HAP-1 (cell line): ENCODE measurements at places on chromosomes 5 and 9.

GRCh38 chr5:80865551-80865950 is 94.6 kb upstream of the RASGRF2 start:
- no peak for DNase-seq

- DNase-seq = no peak
Observed at GRCh38 chr9:76707510-76707909, 56.7 kb upstream of the PCA3 start.

DNA sequence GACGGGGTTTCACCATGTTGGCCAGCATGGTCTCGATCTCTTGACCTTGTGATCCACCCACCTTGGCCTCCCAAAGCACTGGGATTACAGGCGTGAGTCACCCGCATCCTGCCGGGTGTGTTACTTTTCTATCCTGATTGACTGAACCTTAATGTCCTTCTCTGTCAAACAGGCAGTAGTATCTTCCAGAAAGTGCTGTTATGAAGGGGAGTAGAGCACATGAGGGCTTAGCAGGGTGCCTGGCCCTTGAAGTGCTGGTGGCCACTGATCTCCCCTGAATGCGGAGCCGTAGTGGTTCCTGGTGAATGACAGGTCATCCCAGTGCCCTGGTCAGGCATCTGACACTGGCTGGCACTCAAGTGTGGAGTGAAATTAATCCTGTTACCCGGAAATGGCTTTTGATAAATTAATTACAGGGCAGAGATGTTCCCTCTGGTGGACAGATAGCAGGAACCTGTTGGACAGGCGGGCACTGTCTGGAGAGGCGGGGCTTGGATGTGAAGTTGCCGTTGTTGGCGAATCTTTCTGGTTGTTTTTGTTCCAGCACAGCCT is 28.4 kb downstream of the PRRC2B start:
- DNase-seq = no peak

- DNase-seq = no peak
Observed at GRCh38 chr9:72509635-72510034, 11.8 kb upstream of the TMC1 start.

- DNase-seq = no peak
Observed at GRCh38 chr5:79851391-79851863, 139.6 kb downstream of the MTX3 start.

- no peak for DNase-seq
Observed at GRCh38 chr9:99722877-99723276, 98.8 kb upstream of the NR4A3 start.

GRCh38 chr5:112142769-112143270 is 276.3 kb downstream of the EPB41L4A start:
- no peak for DNase-seq

- no peak for DNase-seq
Observed at GRCh38 chr5:168404365-168404764, 81.9 kb upstream of the RARS1 start.

DNA sequence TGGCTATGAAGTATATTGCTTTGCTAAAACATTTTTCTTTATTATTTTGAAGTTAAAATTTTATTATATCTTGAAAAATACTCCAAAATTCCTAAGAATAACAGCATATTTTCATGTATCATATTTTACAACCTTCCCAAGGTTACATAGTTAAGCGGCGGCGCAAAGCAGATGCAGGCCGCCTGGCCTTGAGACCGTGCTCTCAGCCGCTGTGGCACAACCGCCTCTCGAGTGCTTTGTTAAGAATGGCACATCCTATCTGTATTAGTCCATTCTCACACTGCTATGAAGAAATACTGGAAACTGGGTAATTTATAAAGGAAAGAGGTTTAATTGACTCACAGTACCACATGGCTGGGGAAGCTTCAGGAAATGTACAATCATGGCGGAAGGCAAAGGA is 228.8 kb downstream of the ARRDC3 start:
- DNase-seq = no peak

DNA sequence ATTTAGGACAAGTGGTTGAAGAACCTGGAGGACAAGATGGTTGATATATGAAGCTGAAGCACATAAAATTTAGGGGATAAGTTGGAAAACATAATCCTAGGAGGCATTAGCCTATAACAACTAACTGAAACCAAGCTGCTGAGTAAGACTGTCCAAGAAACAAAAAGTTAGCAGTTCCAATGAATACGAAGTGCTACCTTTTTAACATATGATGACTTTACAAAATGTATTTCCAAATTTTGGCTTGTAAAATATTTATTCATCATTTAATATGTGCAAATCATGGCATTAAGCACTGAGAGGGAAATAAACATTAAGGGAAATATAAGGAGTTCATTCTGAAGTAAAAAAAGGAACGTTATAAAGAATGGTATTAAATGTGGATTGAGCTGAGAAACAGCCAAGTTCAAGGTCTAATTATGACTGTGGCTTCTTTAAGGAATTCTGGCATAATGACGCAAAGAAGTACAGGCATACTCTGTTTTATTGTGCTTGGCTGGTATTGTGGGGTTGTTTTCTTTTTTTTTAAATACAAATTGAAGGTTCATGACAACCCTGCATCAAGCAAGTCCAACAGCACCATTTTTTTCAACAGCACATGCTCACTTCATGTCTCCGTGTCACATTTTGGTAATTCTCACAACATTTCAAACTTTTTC is 7.7 kb downstream of the RAPGEF6 start:
- no peak for DNase-seq

- DNase-seq = no peak
Observed at GRCh38 chr5:132427281-132428146, 58.0 kb downstream of the SLC22A5 start.

- no peak for DNase-seq
Observed at GRCh38 chr5:149215478-149216090, 56.1 kb upstream of the AFAP1L1 start.

GRCh38 chr5:156920042-156920860 is 42.8 kb downstream of the TIMD4 start:
- no peak for DNase-seq

DNA sequence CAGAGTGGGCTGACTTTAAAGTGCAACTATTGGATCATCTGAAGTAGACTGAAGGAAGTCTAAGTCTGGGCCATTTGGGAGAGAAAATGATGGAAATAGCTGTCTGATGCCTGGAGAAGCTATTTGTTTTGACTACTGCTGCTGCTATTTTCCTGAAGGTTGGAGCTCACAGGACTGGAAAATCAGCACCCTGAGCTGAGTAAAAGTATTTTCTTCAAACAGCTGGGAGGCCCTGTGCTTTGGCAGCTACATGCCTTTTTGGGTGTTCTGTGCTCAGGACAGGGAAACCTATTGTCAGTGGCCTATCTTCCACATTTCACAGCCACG is 302.6 kb downstream of the ENC1 start:
- no peak for DNase-seq

DNA sequence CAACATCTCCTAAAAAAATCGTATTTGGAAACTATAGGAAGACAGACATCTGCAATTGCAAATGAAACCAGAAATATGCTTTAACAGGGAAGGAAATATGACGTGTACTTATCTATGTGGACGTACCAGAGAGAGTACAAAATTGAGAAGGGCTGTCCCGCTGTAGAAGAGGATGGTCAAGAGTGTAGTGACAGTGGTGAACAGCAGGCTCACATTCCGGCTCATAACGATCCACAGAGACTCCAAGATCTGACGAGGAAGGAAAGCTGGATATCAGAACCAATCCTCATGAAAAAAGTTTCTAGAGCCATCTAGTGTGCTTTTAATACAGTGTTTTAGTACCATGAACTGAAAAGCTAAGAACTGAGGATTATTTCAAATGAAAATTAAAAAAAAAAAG is 37.1 kb upstream of the CTNNAL1 start:
- DNase-seq = no peak
